AG10803 (cell line): ENCODE measurements at places on chromosomes 16 and 17.

GRCh38 chr16:56558024-56558747 is 6.7 kb upstream of the MT4 start:
- DNase-seq: peak; percentile 65

DNA sequence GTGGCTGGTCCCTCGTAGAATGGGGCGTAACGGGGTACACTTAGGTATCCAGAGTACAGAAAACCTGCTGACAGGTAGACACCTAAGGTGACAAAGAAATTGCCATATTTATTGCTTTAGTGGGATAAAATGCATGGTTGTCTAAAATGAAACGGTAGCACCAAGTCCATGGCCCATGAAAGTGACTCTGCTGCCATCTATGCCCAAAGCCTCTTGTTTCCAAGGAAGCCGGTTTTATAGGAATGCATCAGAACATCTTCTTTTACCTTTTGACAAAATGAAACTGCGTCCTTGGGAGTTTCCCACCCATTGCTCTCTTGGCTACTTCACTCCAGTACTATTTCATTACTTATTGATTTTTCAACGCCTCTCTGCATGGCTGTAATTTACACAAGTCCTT is 151.3 kb upstream of the ZFHX3 start:
- no peak for DNase-seq

DNA sequence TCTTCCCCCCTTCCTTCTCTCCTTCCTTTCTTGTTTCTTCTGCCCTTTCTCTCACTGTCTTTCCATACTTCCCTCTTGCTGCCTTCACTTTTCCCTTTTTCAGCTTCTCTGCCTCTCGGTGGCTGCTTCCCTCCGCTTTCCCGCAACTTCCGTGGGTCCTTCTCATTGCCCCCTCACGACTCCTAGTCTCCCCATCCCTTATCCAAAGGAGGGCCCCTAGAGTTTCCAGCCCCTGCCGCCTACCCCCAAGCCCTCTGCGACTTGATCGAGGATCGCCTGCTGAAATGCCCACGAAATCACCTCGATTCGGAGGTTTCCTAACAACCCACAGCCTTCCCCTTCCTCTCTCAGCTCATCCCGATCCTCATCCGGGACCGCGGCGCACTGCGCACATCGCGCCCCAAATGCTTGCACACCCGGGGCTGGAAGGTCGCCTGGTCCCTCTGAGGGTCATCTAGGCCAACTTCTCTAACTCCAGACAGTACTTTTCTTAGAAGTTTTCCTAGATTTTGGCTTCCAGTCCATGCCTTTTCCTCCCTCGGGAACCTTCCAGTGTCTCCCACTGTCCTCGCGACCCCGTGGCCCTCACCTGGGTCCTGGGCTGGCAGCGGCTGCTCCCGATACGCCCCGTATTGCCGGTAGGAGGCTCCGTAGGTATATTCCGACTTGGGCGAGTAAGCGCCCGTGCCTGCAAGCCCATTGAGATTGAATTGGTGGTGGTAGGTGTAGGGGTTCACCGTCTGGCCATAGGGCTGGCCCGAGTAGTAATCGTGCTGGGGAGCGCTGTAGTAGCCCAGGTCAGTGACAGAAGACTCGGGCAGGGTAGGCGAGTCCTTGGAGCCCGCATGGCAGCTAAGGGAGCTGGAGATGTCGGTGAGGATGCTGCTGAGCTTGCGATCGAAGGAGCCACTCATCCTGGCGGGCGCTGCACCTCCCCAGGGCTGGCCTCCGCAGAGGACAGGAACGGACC is 654 bp downstream of the DLX3 start:
- DNase-seq: no peak

DNA sequence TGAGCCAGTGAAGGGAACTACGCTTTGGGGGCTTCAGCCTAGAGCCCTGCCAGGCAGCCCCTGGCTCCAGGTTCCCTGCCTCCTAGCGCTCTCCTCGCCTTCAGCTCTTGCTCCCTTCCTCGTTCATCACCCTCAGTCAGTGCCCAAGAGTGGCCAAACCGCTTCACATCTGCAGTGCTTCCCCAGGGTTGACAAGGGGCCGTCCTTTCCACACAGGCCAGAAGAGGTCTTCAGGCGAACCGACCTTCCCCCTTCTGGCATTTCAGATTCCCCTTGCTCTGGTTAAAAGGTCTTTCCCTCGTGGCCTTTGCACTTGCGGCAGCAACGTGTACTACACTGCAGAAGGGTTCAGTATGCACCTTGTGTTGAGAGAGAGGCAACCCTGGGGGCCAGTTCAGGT is 4.1 kb downstream of the RASD1 start:
- no peak for DNase-seq

DNA sequence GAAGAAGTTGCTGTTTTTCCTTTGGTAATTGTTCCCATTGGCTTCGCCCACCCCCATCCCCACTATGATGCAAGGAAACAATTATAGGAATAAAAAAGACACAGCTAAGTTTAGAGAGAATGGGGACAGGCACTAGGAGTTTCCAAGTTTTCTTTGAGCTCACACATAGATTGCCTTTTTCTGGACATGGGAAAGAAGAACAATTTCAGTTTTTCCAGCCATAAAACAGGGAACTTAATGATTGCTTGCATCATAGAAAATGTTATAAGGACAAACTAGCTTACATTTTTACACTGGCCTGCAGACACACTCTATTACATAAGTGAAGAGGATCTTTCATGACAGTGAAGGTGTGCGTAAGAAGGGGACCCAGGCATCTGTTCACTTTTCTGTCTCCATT is 142.3 kb upstream of the ZFHX3 start:
- DNase-seq: no peak

GRCh38 chr17:4116516-4116915 is 26.3 kb downstream of the ZZEF1 start:
- DNase-seq: no peak

GRCh38 chr16:83187405-83187804 is 560.6 kb downstream of the CDH13 start:
- DNase-seq: peak; percentile 62

GRCh38 chr17:42953669-42954068 is 10.6 kb downstream of the AARSD1 start:
- DNase-seq: no peak

DNA sequence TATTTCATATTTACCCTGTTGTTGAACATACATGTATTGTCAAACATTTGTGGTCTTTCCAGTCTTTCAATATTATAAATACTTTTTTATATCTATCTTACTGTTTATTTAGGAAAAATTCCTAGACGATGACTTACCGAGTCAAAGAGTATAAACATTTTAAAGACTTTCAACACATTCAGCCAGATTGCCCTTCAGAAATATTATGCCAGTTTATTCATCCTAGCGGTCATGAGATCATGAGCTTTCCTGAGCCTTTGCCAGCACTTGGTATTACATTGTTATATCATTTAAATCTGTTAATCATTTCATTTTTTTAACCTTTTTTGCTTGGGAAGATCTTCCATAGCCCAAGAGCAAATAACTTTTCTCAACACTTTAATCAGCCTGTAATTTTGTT is 197.4 kb downstream of the SPECC1 start:
- DNase-seq: peak; percentile 83

DNA sequence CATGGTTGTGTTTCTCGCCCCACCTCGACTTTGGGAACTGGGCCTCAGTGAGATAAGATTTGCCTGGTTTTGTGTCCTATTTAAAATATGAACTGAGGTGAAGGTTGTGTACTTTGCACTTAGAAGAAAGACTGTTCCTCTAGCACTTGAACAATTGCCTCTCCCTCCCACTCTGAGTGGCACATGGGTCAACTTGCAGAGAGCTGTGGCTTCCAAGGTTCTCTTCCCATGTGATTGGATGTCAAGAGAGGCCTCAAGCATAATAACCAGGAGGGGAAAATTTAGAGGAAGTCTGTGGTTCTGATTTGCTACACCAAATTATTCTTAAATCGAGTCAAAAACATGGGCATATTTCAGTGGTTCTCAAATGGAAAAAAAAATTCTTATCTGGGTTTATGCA is 329.2 kb downstream of the HS3ST3B1 start:
- no peak for DNase-seq

DNA sequence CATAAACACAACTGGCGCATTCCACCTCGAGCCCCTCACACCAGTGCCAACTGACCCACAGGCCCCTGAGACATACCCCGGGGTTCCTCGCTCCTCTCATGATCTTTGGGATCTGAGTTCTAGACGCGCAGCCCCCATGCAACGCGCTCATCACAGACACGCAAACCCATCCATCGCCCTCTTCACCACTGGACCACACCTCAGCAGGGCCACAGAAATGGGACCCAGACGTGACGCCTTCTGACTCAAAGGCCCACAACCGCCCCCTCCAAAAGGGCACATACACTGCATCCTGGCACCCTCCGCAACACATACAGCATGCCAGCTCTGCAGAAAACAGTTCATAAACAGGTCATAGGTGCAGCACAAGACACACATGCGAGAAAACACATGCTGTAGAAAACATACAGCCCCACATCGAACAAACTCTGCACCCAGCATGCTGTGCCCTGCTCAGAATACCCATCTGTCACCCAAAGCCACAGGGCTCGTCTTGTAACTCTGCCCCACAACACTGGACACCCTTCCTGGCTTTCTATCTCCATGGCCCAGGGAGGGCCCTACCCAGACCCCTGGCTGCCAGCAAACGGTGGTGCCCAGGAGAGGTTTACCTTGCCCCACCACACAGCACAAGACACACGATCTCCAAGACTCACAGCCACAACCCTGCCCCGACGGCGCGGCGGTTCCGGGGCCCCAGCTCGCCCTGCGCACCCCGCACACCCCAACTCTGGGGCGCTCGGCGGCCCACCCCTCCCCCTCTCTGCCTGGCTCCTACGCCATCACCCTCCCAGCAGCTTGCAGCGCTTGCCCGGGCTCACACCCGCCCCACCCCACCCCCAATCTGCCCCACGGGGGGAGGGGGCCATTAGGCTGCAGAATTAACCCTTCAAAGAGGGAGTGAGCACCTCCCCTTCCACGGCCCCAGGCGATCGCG is 887 bp downstream of the ZBTB4 start:
- peak; percentile 48 for DNase-seq

DNA sequence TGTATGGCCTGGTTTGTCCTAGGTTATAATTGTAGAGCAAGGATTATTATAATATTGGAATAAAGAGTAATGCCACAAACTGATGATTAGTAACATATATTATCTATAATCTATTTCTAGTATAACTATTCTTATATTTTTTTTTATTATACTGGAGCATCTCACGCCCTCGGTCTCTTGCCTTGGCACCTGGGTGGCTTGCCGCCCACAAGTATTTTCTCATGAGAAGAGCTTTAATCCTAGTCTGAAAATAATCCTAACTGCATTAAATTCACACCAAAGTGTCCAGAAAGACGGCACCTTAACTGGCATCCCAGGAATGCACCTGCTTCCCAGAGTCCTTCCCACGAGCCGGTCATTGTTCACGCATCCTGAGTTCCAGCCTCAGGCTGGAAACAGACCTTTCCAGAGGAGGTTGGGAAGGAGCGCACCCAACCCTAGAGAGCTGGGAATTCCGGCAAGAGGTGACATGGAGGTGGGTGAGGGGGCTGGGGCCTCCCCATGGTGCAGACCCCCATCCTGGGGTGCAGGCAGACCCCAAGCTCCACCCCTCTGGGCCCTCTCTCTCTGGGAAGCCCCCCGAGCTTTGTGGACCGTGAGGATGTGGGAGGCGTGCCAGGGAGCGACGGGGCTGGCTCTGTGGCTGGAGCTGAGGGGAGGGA is 15.9 kb downstream of the CHMP1A start:
- no peak for DNase-seq

GRCh38 chr17:3003296-3004149 is 59.9 kb downstream of the OR1D5 start:
- DNase-seq: no peak
